ENCODE measurements at places on chromosomes 6 and 20.

DNA sequence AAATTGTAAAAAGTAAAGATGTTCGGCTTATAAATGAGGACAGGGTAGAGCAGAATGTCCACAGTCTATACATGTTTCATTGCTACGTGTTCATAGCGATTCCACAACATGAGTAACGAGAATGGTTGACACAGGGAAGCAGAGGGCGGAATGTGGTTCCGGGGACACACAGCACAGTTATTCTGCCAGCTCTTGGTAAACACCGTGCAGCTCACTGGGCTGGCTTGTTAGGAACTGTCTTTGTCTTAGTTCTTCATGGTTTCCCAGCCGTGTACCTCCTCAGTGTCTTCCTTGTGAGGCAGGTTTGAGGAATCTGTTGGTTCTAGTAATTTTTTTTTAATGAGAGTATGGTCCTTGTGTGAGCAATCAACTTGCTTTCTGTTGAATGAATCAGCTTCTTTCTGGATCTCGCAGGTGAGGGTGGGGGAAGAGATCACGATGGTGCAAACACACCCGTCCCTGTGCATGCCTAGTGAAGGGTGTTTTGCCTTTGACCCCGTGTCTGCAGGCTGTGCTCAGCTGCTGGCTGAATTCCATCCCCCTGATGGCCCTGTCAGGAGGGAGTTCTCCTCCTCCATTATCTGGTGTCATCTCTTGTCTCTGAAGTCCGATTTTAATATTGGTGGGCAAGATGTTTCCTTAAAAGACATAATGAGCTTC lies 168.2 kb downstream of the SMOC2 start:
- DNase-seq: no peak

GRCh38 chr20:39974966-39975501 lies 714.0 kb downstream of the MAFB start:
- no peak for DNase-seq

DNA sequence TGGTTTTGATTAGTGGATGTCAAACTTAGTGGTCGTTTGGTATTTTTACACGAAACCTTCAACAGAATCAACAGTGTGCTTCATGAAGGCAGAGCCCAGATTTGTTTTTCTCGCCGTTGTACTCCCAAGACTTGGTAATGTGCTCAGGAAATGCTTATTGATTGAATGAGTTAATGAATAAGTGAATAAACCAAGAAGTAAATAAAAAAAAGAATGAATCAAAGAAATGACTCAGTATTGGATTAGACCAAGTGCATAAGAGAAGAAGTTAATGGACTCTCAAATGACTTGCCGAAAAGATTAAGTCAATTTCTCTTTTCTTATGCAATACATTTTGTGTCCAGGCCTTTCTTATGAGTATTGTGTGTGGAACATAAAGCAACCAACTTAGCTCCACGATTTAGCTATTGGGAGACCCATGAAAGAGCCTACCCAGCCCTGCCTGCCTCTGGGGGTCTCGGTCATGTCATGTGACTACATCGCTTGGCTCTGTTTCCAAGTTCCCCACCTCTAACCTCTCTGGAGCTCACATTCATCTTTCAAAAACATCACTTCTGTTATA lies 10.6 kb upstream of the FUCA2 start:
- DNase-seq: no peak

DNA sequence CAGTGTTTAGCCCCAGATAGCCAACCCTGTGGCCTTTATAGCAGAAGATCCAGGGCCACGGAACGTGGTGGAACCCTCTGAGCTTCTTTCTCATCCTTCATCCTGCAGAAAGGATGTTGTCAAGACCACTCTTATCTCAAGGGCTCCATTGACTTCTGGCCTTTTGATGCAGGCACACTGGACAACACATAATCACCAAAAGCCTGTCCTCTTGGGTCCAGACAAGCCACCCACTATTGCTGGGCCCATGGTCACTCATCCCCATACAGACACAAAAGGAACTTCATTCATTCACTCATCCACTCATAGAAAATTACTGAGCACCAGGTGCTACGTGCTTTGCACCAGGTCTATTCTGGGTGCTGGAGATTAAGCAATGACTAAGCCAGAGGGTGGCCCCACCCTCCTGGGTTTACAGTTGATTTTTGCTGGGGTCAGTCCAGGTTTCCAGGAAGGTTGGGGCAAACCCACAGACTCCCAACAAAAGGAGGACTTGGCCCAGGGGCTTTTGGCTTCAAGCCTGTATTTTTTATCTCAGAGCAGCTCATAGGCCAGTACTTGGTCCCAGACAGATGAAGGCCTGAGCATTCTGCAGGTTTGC lies 2.4 kb downstream of the CST8 start:
- DNase-seq: no peak

GRCh38 chr6:87763901-87764300 lies 61.9 kb upstream of the AKIRIN2 start:
- DNase-seq: no peak
